ENCODE measurements at places on chromosomes 7 and 10. TPM values are rescaled to one million over a fixed set of nuclear protein-coding genes. Genes with fewer than 3 reads are reported as not detected.

Gene PCLO
- total RNA-seq = not detected

Gene ST8SIA6
- total RNA-seq = not detected

Gene SUN3
- not detected for total RNA-seq

Gene TRIM56
- 12.6 TPM for total RNA-seq

Gene HMX2
- not detected for total RNA-seq

Gene LEP
- not detected for total RNA-seq

Gene GBX1
- total RNA-seq = not detected

Gene GPR146
- 13.6 TPM for total RNA-seq

Gene CYP17A1
- total RNA-seq = not detected

Gene MYH16
- total RNA-seq = not detected

Gene RBM20
- not detected for total RNA-seq

Gene NPSR1
- total RNA-seq = not detected

Gene CNOT4
- total RNA-seq = 13.7 TPM

Gene CNNM1
- 0.05 TPM for total RNA-seq

Gene UCN3
- not detected for total RNA-seq

Gene DGKI
- total RNA-seq = 1.1 TPM

Gene TRIL
- 11.6 TPM for total RNA-seq

Gene INHBA
- total RNA-seq = 1.5 TPM

Gene CACNB2
- total RNA-seq = 0.15 TPM

Gene MYPN
- total RNA-seq = 0.12 TPM

Gene UTF1
- total RNA-seq = not detected

Gene HOXA6
- not detected for total RNA-seq

Gene ADCK2
- 14.0 TPM for total RNA-seq

Gene RFC2
- 11.8 TPM for total RNA-seq

Gene CFAP70
- total RNA-seq = 0.50 TPM

Gene C1QL3
- not detected for total RNA-seq

Gene MINPP1
- 25.8 TPM for total RNA-seq

Gene PTPRE
- 6.8 TPM for total RNA-seq

Gene OR2A1
- not detected for total RNA-seq

Gene TUBB8
- total RNA-seq = not detected

Gene GPRIN2
- not detected for total RNA-seq

Gene TYSND1
- total RNA-seq = 17.1 TPM

Gene AKR1D1
- total RNA-seq = not detected

Gene CLRN3
- not detected for total RNA-seq

Gene ACSM6
- total RNA-seq = not detected

Data from cardiac ventricle fibroblast (primary cell).